Fibroblast of villous mesenchyme (primary cell): ENCODE measurements at places on chromosomes 7 and 10.

GRCh38 chr10:129321727-129322126 is 145.3 kb upstream of the MGMT start:
- no peak for DNase-seq

- no peak for DNase-seq
Observed at GRCh38 chr10:79066411-79067240, 2.1 kb upstream of the ZMIZ1 start.

DNA sequence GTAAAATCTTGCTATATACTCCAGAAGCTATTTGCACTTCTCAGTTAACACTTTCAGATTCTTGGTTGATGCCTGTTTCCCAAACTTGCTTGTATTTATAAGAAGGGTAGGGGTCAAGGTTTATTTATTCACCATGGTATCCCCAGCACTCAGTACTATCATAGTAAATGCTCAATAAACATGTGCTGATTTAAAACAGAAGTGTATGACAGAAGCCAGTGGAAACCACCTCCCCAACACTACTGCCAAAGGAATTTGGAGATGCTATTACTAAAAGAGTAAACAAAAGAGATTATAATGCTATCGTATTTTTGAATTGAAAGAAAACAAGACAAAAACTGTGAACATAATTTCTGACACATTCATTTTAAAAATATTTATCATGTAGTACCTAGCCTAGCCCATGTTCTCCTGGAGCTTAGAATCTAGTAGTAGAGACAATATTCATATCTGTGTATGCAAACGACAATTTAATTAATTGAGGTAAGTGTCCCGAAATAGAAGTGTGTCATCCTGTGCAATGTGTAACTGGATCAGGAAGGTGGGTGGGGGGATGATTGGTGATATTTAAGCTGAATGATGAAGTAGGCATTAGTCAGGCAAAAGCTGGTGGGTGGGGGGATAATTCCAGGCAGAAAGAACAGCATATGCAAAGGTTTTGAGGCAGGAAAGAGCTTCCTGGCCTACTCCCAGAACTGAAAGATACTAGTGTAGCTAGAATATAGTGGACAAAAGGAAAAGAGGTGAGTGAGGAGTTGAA is 77.5 kb downstream of the HGF start:
- peak; percentile 92 for DNase-seq

DNA sequence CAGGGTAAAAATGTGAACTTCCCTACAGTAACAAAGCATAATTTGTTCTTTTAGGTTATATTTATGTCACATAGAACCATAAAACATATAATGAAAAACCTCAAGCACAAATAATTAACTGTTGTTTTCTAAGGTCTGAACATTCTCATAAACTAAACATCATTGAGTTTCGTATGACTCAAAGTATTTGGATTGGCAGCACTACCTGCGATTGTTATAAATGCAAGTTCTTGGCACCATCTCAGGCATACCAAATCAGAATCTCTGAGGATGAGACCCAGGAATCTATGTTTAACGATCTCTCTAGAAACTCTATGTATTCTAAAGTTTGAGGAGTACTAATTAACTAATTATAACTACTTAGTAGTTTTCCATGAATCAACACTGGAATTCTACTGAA is 22.5 kb downstream of the ORC5 start:
- DNase-seq, result no peak

GRCh38 chr10:21732067-21732772 is 198.2 kb downstream of the MLLT10 start:
- peak; percentile 85 for DNase-seq

- DNase-seq, result no peak
Observed at GRCh38 chr10:99598781-99599509, 21.3 kb downstream of the SLC25A28 start.

DNA sequence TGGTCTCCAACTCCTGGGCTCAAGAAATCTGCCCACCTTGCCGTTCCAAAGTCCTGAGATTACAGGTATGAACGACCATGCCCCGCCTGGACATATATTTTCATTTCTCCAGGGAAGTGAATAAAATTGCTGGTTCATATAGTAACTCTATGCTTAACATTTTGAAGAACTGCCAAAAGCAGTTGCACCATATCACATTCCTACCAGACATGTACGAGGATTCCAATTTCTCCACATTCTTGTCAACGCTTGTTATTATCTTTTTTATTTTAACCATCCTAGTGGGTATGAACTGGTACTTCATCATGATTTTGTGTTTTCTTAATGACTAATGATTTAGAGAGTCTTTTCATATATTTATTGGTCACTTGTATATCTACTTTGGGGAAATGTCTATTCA is 21.9 kb upstream of the CPN1 start:
- peak; percentile 49 for DNase-seq

DNA sequence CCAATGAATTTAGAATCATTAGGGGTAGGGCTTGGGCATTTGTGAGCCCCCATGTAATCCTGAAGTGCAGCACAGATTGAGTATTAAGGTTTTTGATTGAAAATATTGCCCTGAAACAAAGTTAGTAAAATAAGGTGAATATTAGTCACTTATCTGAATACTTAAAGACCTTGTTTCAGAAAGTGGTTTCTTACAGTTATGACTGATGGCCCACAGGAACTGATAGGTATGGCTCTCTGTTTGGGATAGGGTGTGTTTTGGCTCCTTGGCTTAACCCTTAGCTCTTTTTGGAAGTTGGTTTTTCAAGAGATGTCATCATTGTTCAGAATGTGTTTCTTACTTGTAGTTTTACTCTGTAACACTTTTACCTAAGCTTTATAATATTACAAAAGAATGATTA is 34.8 kb downstream of the MDFIC start:
- no peak for DNase-seq

DNA sequence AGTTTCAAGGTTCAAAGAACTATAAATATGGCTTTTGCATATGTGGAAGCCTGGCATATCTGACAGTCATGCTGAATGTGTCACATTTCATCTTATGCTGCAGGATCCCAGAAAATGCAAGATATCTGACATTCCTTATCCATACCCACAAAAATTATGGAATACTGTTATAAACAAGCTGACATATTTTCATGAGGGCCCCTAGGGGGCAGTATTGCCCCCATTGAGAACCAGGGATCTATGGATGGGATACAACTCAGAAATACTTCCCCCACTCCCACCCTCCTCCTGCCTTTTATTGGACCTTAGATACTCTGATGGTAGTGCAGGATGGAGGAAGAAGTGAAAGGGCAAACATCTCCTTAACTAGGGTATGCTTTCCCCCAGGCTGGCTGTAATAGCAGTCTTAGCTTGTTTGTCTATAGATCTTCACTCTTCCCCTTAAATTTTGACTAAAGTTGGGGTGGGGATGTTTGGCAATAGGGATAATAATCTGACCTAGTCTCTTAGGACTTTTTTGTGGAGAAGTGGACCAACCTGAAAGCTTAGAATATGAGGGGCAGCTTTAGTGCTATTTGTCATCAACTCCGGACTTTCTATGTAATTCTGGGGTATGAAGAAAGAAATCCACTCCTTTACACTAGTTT is 3.5 kb upstream of the GNGT1 start:
- DNase-seq, result peak; percentile 86

DNA sequence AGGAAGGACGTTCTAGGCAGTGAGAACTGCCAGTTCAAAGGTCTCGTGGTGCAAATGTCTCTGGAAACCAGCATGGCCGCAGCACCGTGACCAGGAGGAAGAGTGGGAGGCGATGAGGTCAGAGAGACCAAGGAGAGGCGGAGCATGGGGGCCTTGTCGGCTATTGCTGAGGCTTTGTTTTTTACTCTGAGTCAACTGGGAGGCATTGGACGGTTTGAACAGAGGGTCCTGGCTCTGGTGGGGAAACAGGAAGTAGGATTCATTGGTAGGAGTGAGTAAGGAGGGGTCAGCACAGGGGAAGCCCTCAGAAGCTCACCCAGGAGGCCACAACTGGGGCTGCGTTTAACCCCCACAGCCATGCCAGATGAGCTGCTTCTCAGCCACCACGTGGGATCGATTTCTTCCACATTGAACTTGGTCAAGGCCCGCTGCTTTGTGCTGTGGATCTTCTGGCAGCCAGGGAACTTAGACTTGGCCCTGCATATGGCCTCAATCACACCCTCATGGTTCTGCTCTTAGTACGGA is 22.2 kb upstream of the SH2B2 start:
- peak; percentile 18 for DNase-seq

DNA sequence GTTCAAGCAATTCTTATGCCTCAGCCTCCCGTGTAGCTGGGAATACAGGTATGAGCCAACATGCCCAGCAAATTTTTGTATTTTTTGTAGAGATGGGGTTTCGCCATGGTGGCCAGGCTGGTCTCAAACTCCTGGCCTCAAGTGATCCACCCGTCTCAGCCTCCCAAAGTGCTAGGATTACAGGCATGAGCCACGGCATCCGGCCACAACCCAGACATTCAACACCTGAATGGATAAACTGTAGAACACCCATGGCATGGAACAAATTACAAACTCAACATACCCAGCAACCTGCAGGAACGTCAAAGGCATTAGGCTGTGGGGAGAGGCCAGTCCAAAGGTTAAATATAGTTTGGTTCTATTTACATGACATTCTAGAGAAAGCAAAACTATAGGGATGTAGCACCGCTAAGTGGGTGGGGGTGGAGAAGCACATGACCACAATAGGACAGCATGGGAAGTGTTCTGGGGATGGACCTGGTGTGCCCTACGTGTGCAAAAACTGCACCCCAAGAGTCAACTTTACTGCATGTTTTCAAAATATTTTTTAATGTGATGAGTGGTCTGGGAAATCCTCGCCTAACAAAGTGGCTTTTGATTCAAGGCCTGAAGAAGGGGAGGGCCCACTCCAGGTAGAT is 6.5 kb upstream of the PGAM2 start:
- no peak for DNase-seq

DNA sequence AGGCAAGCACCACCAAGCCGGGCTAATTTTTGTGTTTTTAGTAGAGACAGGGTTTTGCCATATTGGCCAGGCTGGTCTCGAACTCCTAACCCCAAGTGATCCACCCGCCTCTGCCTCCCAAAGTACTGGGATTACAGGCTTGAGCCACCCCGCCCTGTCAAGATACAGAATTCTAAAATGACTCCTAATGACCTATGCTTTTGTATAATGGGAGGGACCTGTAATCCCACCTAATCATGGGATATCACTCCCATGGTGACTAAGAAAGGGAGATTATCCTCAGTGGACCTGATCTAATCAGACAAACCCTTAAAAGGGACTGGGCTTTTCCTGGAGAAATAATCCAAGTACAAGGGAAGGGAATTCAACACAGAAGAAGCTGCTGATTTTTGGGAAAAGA is 28.8 kb downstream of the SAMD8 start:
- no peak for DNase-seq

- DNase-seq, result peak; percentile 19
Observed at GRCh38 chr7:107078517-107078966, 34.0 kb downstream of the PRKAR2B start.

DNA sequence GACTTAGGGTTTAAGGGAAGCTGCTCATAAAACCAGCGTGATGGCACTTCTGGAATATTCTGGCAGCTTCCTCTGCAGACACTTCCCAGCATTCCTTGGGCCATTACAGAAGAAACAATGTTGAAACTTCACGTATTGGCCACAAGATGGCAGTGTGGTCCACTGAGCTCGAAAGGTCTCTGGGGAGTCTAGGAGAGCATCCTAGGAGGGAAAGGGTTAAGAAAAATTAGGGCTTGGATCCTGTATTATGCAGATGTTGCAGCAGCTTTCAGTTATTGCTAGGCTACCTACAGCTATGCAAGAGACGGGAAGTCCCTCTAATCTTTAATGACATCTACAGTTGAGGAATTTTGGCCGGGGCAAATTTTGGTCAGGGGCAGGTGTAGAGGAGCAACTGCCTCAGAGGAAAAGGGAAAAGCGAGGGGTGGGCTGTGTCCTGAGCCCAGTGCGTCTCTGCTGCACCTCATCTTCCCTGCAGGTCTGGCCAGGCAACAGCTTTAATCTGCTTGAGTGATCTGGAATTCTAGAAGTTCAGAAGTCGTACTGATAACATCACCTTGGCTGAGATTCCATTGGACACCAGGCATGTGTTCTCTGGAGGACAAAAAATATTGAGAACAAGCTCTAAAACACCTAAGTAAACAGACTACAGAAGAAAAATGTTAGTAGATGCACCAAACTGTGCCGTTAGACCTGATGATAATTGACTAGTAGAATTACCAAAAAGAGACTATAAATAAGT is 220.8 kb upstream of the PRSS58 start:
- peak; percentile 65 for DNase-seq

DNA sequence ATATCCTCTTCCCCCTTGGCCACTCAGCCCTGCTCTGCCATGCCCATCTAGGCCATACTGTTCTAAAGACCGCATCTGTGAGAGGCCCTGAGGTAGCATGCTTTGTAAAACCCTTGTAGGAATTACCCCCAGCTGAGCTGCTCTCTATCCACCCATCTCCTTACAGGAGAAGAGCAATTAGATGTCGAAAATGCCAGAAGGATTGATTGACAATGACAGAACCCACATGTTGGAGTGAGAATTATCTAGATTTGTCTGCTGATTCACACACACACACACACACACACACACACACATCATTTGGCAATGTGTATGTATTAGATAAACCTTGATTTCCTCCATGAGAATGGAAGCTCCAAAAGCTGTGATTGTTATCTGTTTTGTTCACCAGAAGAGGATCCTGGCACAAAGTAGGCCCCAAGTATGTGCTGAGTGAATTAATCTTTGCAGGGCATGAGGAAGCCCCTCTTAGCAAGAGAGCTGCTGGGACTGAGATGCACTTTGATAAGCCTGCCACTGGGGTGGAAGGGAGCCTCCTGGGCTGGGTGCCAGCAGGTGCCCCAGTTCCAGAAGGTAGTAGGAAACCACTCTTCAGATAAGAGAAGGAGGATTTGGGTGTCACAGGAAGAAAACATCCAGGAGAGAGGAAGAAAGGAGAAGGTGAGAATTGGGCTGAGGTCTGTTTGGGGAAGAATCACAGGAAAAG is 187.5 kb upstream of the ADO start:
- DNase-seq, result no peak

DNA sequence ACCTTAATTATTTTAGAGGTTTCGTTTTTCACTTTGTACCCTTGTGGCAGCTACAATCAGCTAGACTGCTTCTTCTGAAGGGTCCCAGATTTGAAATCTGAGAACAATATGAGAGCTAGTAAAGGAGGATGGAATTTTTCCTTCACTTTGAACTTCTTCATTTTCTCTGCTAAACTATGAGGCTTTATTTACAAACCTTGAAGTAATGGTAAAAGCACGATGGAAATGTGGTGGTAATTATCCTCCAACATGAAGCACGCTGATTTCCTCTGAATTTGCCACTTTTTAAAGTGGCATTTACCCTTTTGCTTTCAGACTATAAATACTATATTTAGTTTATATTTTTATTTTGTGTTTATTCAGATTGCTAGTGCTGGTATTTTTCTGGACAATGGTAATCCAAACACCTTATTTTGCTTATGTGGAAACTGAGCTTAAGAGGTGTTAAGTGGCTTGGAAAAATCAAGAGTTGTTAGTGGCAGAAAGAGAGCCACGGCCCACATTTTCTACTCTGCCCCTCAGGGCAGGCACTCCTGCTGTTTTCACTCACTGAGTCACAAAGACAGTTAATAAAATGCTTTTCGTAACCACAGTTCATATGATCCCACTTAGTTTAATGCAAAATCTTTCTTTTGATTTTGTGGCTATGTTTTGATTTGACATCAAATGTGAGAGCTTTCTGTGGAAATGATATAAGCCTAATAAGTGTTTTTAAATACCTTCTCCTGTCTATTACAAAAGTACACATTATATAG is 2.7 kb downstream of the SSMEM1 start:
- peak; percentile 60 for DNase-seq
